Caudate nucleus (tissue), 63 donors: ENCODE measurements at places on chromosomes 7 and 10.

DNA sequence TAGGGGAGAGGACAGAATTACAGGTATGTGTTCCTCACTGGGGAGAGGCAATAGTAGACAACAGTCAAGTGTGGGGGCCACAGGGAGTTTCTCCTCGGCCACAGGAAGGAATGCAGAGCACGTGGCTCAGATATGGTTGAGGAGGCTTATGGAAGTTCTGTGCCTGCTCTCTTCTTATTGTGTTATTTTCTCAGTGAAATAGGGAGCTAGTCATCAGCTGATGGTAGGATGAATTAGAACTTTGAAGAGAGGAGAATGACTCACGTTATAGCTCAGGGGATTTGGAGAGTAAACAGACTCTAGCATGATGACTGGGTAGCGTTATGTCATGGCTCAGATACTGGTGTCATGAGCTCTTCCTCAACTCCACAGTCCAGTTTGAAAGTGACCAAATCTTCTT lies 308.3 kb upstream of the IGFBP3 start:
- no peak for DNase-seq

- DNase-seq, result no peak
Measured at GRCh38 chr10:97869091-97870042, 19.7 kb downstream of the GOLGA7B start.

DNA sequence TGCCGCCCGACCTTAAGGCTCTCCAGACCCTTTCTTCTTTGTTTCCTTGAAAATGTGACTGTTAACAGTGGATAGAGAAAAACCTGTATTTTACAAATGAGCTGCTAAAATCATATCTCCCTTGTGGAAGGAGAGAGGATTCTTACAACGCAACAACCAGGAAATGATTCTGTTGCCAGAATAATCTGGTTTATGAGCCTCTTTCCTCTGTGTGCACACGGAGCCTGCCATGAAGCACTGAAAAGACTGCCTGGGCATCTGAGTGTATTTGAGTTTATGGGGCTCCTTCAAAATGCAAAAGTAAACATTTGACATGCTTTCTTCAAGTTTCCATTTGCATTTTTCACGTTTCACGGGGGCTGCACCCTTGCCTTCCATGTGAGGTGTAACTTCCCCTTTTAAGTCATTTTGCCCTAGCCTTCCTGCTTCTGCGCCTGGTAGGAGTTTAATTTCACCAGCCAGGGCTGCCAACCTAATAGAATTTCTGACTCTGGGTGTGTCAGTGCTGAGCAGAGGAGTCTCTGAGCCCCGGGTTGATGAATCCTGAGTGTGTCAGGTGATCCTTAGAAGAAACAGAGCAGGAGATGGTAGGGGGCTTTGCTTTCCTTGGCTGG lies 101.2 kb downstream of the GRB10 start:
- no peak for DNase-seq

GRCh38 chr7:132131196-132131595 lies 445.1 kb downstream of the PLXNA4 start:
- DNase-seq, result no peak

DNA sequence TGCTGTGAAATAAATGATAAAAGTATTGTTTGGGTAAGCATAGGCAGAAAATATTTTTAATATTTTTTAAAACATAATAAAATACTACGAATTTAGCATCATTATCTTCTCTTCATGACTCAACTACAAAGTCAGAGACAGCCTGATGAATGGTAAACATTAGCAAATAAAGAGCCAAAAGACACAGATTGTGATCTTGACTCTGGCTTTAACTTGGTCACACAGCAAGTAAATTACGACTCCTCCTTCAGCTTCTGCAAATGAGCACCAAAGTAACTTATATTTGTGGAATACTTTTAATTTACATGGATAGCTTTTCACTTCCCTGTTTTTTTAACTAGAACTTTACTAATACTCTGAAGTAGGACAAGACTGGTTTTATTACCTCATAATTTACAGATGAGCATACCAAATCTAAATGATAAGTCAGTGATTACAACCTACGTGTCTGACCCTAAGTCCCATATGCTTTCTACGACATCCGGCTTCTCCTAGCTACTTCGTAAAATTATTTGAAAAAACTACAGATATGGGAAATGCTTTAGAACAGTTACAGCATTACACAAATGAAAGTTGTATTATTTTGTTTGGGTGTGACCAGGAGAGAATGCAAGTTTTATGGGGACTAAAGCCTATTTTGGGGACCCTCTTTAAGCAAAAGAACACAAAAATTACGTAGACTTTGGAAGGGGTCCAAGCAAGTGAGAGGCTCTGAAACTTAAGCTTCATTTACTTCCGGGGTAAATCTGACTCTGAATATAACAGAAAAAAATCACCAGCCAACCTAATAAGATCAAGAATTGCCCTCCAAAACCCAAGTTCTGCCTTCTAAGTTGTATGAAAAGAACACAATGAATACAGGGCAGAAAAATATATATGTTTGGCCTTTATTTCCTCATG lies 133.8 kb downstream of the CPEB3 start:
- no peak for DNase-seq

- DNase-seq, result no peak
Measured at GRCh38 chr7:150998341-150998740, 7.5 kb downstream of the NOS3 start.

GRCh38 chr7:1466524-1467271 lies 7.4 kb upstream of the MICALL2 start:
- no peak for DNase-seq

DNA sequence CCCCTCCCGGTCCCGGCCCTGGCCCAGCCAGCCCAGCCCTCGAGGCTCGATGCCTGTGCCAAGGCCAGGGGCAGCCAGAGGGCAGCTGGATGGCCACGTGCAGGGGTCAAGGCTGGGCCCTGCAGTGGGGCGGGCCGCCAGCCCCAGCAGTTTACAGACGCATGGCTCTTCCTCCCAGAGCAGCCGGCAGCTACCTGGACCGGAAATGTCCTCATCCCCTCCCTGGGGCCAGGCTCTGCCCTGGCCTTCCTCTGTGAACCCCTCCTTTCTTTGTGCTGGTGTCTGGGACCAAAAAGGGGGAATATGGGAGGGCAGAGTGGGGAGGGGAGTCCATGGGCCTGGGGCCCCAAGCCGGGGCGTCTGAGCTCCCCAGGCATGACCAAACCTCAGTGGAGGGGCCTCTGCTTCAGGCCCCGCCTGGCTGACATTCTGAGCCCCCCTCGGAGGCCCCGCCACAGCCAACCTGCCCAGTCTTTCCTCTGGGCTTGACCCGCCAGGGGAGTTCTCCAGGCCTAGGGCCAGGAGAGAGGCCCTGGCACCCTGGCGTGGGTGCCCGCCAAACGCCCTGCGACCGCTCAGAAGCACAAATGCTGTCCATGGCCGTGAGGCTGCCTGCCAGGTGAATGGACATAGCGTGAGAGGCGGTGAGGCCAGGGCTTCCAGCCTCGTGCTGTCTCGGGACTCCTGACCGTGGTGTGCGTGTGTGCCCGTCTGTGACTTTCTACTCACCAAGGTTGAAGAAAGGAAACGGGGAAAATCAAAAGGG lies 24.7 kb upstream of the AMZ1 start:
- DNase-seq, result no peak

DNA sequence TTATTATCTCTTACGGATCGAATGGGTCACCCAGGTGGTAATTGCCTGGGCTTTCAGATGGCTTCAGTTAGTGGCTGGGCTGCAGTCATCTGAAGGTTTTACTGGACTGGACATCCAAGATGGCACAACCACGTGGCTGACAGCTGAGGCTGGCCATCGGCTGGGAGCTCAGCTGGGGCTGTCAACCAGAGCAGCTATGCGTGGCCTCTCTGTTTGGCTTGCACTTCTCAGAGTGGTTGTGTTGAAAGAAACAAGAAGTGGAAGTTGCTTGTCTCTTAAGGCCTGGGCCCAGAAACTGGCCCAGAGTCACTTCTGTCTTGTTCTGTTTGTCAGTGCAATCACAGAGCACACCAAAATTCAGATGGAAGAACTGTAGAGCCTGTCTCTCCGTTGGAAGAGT lies 5.7 kb upstream of the GDI2 start:
- no peak for DNase-seq

DNA sequence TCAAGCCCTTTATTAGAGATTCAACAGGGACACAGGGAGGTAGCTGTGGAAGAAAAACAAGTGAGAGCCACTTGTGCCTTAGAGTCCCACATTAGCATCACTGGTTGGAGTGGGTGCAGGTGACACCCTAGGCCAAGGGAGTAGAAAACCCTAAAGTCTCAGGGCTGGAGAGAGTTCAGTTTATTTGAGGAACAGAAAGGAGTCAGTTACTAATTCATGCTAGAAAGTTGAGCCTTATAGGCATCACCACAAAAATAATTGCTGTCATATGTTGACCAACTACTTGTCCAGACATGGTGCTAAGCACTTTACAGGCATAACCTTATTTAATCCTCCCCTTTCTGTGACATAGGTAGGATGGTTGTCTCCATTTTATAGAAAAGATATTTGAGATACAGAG lies 20.9 kb upstream of the ACSL5 start:
- DNase-seq, result no peak

- no peak for DNase-seq
Measured at GRCh38 chr10:27100813-27101347, 586 bp upstream of the ANKRD26 start.

GRCh38 chr10:62912086-62912485 lies 95.9 kb upstream of the EGR2 start:
- no peak for DNase-seq

- no peak for DNase-seq
Measured at GRCh38 chr10:88234297-88234696, 348.8 kb downstream of the RNLS start.

- no peak for DNase-seq
Measured at GRCh38 chr10:45044290-45044689, 43.6 kb downstream of the ZNF22 start.

GRCh38 chr7:41125343-41125742 lies 577.5 kb downstream of the INHBA start:
- no peak for DNase-seq

GRCh38 chr10:89029785-89030437 lies 39.3 kb downstream of the FAS start:
- peak; percentile 65 for DNase-seq

DNA sequence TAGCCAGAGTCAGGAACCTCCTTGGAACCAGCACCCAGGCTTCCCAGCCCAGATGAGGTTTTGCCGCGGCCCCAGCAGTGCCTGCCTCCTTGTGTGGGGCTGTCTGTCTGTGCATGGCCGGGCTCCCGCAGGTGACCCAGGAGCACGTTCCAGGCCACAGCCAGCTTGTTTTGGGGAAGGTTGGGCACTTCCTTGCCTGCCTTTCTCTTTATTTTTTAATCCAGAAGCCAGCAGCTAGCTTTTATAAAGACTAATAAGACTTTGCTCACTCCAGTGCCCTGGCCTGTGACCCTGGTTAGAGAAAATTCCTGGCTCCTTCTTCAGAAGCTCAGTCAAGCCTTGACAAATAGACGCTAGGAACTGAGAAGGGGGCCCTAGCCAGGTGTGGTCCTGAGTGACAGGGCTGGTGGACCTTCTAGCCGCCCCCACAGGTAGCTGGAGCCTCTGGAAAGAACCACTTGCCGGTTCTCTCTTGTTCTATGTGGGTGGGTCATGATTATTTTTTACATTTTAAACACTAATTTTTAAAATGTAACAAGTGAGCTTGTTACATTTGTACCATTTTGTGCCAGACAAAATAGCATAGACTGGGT lies 837 bp downstream of the SLC29A3 start:
- DNase-seq, result no peak

- DNase-seq, result no peak
Measured at GRCh38 chr7:64753032-64753431, 41.2 kb upstream of the ZNF138 start.

DNA sequence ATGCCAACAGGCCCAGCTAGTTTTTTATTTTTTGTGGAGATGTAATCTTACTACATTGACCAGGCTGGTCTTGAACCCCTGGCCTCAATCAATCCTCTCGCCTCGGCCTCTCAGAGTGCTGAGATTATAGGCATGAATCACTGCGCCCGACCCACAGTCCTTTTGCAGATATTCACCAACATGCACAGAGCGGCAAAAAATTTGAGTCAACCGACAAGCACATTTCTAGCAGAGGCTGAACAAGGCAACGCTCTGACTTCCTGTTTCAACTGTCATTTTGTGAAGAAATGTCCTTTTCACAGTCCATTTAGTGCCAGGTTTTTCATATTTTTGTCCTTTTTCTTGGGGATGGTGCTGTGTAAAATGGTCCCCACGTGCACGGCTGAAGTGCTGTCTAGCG lies 71.1 kb upstream of the KAT6B start:
- no peak for DNase-seq

DNA sequence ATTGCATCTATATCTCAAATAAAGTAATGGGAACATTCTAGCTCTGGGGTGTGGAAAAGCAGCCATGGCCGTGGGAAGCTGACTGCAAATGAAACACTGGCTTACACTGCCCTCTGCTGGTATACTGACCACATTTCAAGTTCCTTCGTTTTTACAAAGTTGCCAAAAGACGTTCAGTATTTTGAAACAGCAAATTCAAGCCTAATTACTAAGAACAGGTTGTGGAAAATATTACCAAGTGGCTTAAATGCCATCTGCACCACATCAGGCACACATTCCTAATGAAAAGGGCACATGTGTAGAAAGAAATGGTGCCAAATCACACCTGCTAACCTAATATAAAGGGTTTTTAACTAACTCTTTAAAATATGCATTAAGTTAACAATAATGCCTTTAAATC lies 83.9 kb downstream of the JAZF1 start:
- DNase-seq, result peak; percentile 55

DNA sequence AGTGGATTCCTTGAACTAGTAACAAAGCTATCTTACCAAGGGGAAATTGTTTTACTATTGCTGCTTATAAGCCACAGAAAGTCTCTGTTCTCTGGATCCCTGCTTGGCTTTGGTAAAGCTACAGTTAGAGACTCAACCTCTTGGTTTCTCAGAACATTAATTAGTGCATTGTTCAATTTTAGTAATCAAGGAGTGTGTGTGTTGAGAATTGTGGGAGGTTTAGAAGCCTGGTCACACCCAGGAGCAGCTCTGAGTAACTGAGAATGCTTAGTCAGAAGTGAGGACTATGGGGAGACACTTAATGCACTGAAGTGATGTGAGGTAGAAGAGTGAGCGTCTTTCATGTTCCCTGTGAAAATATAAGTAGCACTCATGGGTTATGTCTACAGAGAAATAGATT lies 8.2 kb upstream of the ACTA2 start:
- DNase-seq, result no peak

GRCh38 chr10:29386342-29386999 lies 97.6 kb downstream of the LYZL1 start:
- DNase-seq, result no peak

DNA sequence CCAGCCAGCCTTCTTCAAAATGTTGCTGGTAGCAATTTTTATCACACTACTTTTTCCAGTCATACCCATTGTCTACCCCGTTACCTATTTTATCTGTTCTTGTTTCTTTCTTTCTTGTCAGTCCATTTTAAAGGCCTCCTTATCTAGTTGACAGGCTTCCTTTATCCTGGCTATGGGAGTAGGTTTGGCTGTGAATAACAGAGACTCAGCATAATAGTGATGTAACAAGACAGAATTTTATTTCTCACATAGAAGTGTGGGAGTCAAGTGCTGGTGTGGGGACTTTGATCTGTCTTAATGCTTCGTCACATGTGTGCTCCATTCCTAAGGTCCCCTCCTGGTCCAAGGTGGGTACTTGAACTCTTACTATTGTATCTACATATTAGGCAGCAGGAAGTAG lies 283.6 kb downstream of the EXOC4 start:
- no peak for DNase-seq
